ENCODE measurements at places on chromosomes 13 and 19.

DNA sequence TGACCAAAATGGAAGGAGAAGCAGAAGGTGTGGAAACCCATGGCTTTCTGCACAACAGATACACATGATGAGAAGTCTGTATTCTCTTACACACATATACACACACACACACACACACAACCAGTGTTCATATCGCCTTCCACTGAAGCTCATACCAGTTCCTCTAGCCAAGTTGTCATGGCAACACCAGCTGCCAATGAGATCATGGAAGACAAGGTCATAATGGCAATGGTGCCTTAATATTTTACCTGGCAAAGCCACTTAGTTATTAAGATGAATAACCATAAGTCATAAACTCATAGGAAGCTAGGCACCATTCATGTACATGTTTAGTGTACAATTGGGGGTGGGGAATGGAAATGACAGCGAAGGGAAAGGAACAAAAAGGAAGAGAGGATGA, 2.6 kb upstream of the DHRS12 start:
- peak; percentile 50 for DNase-seq

DNA sequence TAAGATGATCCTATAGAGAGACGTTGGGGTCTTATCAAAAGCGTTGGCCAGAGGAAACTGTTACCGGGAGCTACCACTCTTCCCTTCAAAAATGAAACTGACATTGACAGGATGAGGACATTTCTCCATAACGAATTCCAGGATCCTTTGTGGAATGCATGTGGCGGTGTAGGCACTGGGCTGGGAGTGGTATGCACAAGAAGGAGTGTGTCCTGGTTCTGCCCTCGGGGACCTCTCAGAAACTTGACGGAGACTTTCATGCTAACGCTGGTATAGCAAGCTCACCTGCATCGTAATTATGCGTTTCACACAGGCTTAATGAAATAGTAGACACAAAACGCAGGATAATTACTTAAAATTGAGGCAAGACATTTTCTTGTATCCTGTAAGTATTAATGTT, 441.1 kb downstream of the FGF9 start:
- DNase-seq, result no peak

DNA sequence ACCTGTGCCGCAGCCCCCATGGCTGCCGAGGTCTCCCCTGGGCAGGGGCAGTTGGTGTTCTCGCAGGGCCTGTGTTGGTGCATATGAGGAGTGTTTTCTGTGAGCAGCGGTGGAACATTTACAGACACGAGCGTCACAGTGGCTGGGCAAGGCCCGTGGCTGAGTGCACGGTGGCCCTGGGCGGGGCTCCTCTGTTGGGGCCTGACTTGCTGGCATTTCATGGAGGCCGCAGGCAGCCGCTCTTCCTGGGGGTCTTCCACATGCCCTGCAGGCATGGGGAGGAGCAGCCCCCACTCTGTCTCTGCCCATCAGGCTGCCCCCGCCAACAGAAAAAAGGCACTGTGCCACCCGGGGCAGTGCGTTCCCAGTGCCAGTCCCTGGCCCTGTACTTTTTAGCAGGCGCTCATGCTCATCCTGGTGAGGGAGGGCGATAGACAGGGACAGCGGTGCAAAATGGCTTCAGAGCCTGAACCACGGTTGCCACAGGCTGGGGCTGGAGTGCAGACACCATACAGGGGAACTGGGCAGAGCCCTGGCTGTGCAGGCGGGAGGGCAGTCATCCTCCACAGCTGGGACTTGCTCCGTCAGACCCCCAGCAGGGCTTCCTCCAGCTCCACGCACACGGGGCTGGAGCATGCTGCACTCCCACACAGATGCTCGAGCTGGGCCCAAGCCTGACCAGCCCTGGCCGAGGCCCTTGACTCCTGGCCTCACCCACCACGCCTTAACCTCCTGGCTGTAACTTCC, 23.5 kb downstream of the TFDP1 start:
- DNase-seq, result no peak

DNA sequence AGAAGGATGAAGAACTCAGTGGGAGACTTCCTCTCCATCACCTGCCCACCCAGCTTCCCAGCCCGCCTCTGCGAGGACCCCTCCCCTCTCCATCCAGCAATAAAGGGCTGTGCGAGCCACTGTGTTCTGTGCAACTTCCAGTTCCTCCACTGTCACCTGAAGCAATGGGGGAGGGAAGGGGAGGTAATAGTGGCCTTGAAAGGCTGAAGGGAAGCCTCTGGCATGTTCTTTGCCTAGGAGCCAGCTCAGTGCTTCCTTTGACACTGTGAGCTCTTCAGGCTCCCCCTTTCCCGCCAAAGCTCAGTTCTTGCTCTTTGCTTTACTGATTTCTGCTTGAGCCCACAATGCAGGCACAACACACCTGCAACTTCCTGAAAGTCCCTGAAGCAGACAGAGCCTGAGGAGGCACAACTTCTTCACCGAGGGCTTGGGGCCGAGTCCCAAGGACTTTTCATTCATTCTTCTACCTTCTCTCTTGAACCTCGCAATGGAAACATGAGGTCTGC, 73.2 kb upstream of the DOCK9 start:
- no peak for DNase-seq

DNA sequence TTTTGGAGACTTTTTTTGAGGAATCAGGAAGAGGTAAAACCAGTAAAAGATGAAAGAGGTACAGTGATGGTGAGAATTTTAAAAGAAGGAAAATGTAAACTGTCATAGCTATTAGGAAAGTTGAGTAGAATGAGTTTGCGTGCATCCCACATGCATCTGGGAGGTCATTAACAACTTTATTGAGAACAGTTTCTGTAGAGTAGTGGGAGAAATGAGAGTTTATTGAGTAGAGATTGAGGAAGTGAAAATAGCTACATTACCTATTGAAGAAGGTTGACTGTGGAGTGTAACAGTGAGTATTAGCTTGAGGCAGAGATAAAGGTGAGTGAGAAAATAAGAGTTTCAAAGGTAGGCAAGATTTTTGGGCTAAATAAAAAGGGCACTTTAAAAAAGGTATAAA, 38.7 kb downstream of the BRCA2 start:
- DNase-seq, result no peak

DNA sequence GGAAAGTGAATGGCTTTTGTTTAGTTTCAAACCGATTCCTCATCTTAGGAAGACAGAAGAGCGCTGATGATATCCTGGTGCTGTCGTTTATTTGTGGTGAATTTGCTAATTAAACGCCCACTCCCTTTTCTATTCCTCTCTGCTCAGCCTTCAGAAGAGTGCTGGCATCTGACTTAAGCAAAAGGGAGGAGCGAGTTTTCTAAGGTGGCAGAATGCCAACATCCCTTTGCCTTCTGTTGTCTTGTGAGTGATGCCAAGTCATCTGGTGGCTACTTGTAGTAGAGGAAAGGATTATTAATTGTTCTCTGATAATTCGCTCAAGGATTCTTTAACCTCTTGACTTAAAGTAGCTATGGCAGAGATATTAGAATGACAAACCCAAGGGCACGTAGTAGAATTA, 68.1 kb downstream of the ERCC5 start:
- DNase-seq, result no peak

- no peak for DNase-seq
Observed at GRCh38 chr19:46601318-46602224, at the start of gene CALM3. CALM3 (plus strand) TSS chr19:46601330; CDS start chr19:46601435, 105 bp downstream.

DNA sequence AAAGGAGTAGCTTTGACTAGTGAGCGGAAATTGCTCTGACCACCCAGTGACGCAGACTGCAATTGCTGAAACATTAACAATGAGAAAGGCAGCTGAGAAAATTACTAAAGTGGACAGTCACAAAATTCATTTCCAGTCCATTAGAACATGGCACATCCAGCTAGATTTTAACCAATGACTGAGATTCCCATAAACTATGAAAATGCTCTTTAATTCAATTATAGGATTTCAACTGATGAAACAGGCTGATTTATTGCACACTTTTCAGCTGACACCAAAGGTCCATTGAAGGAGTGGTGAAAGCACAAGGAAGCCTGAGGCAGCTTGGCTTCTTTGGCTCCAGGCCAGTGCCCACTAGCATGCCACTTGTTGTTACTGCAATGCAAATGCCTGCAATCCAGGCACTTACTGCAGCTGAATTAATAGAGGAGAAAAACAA, 933.4 kb downstream of the SLITRK6 start:
- no peak for DNase-seq

DNA sequence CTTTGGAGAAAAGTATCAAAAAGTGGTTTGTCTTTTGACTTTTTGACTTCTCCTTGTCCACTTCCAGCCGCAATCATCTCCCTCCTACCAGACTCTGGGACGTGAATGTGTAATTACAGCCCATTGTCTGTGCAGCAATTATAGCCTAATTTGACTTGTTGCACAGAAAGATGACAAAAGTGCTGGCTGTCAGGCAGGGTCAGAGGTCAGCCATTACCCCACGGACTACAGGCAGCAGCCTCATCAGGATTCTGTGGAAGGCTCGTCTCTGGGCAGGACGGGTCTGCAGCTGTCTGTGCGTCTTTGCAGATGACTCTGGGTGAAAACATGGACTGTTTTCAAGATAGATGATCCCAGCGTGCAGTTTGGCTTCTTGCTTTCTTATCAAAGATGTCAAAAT, 102.2 kb upstream of the EDNRB start:
- no peak for DNase-seq

DNA sequence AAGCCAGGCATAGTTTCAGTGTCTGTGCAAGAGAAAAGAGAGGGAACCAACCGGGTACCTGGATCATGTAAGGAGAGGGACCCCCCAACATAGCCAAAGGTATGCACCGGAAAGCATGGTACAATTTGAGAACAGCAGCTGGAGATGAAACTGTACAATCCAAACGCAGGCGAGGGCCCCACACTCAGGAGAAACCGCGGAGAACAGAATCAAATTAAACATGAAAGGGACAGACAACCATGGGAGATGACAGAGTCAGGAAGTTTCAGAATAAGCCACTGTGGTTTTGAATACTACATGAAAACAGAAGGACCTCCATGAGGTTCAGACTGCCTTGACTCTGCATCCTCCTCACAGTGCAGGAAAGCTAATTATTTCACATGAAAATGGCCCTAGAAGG, 62.9 kb upstream of the SPATA13 start:
- DNase-seq, result no peak

- no peak for DNase-seq
Observed at GRCh38 chr13:108932196-108932595, 302.8 kb downstream of the MYO16 start.

DNA sequence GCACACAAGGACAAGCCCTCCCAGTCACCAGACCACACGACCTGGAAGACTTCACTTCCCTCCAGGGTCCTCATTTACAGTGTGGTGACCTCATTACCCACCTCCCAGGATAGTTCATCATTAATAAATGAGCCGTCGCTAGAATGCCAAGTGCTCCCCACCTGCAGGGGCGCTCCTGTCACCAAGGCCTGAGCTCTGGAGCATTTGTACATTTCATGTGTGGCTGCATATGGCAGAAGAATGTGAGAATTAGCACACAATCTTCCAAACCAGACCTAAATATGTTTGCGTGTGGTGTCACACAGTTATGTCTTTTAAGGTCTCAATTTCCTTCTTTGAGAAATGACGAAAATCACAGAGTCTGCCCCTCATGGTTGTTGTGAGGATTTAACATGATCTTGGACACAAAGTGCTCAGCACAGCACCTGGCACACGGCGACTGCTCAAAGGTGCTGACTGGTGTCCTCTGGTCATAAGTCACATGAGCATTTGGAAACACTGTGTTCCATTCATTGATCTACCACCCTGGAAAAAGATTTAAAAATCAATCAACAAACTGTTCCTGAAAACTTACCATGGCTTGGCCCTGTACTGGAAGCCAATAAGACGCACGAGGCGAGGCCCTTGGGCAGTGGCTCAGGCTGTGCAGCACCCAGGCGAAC, 150.6 kb upstream of the SPACA7 start:
- no peak for DNase-seq

DNA sequence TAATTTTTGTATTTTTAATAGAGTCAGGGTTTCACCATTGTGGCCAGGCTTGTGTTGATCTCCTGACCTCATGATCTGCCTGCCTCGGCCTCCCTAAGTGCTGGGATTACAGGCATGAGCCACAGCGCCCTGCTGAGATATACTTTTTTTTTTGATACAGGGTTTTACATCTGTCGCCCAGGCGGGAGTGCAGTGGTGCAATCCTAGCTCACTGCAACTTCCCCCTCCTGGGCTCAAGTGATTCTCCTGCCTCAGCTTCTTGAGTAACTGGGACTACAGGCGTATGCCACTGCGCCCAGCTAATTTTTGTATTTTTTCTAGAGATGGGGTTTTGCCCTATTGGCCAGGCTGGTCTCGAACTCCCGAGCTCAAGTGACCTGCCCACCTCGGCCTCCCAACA, 2.0 kb downstream of the COLGALT1 start:
- no peak for DNase-seq

DNA sequence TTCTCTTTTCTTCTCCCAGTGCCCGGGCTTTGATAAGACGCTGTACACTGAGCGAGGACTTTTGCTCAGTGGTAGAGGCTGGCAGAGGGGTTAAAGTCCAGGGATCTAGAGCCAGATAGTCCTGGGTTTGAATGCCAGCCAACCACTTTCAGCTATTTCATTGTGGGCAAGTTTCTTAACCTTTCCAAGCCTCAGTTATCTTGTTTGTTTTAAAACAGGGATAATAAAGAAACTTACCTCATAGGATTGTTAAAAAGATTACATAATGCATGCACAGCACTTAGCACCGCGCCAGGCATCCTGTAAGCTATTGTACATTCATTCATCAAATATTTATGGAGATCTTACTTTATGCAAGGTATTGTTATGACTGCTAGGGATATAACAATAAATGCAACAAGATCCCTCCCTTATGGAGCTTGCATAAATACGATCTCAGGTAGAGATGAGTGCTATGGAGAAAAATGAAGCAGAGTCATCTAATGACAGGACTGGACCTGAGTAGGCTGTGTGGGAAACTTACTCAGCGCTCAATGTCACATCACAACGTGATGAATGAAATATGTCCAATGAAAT, 70.8 kb downstream of the LNX2 start:
- no peak for DNase-seq

GRCh38 chr13:101727118-101727517, 274.6 kb downstream of the ITGBL1 start:
- no peak for DNase-seq

- no peak for DNase-seq
Observed at GRCh38 chr19:35315883-35316282, 13.1 kb upstream of the CD22 start.

- DNase-seq, result no peak
Observed at GRCh38 chr13:108070491-108070890, 144.8 kb downstream of the LIG4 start.

DNA sequence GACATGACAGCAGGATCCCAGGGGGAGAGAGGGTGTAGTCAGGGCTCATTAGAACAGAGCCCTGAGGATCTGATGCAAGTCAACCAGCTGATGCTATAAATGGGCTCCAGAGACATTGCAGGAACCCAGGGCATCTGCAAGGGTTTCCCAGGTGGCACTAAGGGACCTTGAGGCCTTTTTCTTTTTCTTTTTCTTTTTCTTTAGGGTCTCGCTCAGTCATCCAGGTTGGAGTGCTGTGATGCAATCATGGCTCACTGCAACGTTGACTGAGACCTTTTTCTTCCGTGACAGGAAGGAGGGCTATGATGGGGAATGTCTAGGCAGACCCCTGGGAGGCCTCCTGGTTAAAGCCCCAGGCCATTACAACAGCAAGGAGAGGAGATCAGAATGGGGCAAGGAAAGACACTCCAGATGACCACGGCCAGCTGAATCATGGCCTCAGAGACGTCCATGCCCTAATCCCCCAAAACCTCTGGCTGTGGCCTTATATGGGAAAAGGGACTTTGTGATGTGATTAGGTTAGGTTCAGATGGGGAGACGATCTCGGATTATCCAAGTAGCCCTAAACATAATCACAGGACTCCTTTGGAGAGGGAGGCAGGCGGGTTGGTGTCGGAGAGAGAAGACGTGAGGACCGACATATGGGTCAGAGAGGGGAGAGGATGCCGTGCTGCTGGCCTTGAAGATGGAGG, 4.5 kb upstream of the FCGRT start:
- DNase-seq, result no peak

Data from tibial nerve (tissue), 4 donors.